ENCODE measurements at places on chromosomes 13 and 19.

DNA sequence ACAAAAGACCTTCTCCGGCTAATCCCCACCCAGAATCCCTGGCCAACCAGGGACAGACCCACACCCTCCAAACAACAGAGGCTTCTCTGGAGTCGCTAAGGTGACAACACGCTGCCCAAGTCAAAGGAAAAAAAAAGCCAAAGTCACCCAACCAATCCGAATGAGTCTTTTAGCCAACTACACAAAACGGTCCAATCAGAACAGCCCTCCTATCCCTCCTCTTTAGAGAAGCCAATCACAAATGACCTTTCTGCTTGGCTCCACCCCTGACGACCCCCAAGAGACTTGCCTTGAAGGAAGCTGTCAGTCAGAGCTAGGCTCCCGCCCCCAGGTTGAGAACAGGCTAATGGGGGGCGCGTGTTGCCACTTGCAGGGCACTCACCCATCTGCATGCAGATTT is 6.6 kb upstream of the FBXW9 start:
- no peak for DNase-seq

DNA sequence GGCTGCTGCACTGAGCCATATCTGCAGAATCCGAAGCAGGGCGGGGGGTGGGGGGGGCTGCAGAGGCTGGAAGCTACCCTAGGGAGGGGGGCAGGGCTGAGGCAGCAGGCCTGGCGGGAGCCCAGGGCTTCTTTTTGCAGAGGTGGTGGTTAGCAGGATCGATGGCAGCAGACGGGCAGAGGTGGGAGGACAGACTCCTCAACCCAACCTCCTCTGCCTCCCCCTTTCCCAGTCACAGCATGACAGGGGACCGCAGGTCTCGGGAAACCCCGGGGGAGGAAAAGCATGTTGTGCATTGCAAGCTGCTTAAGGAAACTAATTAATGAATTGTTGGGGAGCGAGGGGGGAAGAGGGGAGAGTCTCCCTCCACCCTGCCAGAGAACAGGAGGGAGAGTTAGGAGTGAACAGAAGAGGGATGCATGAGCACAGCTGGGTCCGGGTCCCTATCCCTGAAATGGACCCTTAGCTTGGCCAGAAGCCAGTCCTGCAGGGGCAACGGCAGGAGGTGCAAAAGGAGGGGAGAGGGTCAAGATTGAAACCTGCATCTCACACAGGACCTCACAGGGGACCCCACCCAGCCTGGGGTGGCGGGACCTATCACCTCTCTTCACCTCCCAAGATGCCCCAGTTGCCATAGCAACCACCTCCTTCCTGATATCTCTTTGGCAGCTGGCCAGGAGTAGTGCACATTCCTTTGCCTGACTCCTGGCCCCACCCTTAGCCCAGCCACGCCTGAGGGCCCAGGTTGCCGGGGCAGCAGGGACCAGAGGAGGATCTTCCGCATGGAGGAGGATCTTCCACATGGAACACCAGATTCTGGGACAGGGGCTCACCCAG is 1.8 kb downstream of the FXYD7 start:
- no peak for DNase-seq

DNA sequence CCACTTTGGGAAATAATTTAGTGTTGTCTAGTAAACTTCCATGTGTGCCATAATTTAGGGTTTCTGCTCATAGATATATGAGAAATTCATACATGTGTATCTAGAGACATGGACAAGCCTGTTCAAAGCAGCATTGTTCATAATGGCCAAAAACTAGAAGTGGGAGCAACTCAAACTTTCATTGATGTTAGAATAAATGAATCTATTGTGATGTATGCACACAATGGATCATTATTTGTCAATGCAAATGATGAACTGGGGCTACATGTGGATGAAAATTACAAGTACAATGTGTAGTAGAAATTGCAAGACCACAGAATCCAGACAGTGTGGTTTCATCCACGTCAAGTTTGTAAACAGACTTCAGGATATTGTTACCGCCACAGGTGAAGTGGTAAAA is 284.7 kb downstream of the SLC7A1 start:
- DNase-seq: no peak

DNA sequence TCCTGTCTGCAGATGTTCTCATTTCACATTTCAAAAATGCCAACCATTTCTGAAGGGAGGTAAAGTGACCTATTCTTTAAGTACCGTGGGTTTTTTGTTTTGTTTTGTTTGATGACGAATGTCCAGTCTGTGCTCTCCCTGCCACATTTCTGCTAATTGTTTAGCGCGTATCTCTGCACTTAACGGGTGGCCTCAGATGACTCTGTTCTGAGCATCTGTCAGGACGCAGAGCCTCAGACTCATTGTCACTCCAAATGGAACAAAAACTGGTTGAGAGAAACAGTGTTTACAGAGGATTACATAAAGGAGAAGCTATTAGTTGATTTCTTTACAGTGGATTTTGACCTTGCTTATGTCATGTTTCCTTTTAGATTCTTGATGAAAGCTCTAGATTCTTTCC is 23.7 kb downstream of the TPP2 start:
- no peak for DNase-seq

DNA sequence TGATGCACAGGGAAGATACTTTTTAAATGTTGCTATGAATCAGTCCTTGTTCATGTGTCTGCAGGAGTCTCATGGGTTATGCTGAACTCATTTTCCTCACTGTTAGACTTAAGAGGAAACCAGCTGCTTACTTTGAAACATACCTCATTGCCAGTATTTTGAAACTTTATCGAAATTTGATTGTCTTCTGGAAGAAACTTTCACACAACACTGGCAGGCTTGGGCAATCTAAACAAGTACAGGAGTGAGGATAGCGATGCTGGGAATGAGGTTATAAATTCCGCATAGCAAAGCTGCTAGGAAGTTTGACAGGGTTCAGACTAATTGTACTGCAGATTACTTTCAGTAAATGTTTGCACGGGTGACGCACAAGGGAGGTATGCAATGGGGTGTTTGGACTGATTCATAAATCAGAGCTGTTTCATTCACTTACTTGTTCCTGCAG is 245.7 kb downstream of the DNAJC15 start:
- peak; percentile 96 for DNase-seq

DNA sequence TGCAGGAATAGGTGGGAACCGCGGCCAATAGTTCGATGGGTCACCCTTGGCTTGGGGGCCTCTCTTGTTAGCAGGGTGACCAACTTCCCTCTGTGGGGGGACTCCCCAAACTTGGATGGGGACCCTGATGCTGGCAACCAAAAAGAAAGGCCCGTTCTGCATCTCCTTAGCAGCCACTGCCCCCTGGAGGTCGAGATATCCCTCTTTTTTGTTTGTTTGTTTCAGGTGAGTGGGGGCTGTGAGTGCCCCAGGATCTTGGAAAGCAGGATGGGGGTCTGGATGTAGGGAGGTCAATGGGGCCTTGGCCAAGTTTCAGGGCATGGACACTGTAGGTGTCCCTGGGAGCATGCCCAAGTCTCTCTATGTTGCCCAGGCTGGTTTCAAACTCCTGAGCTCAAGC is 7.7 kb upstream of the CRTC1 start:
- no peak for DNase-seq

- no peak for DNase-seq
Measured at GRCh38 chr19:45144431-45145269, 16.1 kb downstream of the NKPD1 start.

- DNase-seq: no peak
Measured at GRCh38 chr13:99859178-99860177, 112.1 kb downstream of the ZIC5 start.

DNA sequence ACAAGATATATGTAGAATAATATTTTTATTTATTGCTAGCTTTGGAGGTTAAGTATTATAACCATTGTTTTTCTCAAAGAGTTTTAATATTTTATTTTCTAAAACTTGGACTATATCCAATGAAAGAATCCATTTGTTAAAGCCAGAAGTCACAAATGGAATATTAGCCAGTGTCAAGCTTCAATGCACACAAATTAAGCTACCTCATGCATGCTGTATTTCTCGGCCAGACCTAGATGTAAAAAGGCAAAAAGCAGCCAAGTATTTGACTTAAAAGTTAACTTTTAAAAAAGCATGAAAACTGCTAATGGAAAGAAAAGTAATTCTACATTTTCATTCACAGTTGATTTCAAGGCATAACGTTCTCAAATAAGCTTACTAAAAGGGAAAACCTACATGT is 160.0 kb upstream of the ATXN8OS start:
- no peak for DNase-seq

DNA sequence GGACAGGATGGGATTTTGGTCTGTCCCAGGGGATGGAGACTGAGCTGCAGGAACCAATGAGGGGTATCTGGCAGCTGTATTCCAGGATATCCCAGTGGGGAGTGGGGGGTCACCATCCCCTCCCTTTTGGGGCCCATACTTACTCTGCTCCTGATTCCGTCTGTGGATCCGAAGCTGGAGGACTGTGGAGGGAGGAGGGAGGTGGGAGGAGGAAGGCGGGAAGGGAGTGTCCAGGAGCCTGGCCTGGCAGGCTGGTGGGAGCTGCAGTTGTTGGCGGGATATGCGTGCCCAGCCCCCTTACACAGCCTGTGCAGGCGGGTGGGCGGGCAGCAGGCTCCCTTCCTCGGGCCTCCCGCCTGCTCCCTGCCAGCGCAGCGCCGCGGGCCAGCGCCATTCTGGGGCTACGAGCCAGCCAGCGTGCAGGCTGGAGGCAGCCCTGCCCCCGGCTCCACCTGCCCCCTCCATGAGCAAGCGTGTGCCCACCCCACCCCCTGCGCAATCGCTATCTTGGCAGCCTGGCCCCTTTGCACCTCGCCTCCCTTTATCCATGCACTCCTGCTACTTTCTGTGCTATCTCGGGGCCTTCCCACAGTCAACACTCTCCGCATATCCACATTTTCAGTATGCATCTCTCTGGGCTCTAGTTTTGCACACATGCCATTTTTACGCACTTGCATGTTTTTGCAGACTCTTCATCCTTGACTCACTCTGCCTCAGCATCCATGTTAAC is 2.8 kb downstream of the MAMSTR start:
- DNase-seq: no peak

- DNase-seq: no peak
Measured at GRCh38 chr13:27770809-27771208, 21.5 kb upstream of the GSX1 start.

DNA sequence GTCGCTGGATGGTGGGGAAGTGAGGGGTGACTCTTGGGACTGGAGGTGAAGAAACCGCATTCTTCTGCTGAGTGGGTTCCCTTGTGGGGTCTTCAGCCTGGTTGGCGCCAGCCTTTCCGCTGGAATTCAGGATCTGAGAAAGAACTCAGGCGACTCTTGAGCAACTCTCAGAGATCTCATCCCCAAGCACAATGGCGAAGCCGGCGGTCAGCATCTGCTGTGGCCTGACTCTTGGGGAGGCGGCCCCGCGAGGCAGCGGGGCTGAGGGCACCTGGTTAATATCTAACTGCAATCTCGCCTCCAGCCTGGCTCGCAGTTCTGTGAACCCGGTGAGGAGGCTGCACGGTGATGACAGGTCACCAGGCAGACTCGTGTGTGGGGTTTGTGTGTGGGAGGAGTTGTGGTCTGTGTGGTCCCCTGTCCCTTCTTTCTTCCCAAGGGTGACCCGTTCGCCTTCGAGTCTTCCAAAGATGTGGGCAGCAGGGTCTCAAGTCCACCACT is 883 bp downstream of the ZNF441 start:
- no peak for DNase-seq

GRCh38 chr19:30105727-30106126 is 163.7 kb downstream of the URI1 start:
- no peak for DNase-seq

- no peak for DNase-seq
Measured at GRCh38 chr13:79736356-79736755, 255.4 kb downstream of the NDFIP2 start.

GRCh38 chr13:113417836-113418721 is 35.2 kb downstream of the ADPRHL1 start:
- DNase-seq: no peak

- no peak for DNase-seq
Measured at GRCh38 chr13:94928127-94928775, 215.9 kb upstream of the SOX21 start.

DNA sequence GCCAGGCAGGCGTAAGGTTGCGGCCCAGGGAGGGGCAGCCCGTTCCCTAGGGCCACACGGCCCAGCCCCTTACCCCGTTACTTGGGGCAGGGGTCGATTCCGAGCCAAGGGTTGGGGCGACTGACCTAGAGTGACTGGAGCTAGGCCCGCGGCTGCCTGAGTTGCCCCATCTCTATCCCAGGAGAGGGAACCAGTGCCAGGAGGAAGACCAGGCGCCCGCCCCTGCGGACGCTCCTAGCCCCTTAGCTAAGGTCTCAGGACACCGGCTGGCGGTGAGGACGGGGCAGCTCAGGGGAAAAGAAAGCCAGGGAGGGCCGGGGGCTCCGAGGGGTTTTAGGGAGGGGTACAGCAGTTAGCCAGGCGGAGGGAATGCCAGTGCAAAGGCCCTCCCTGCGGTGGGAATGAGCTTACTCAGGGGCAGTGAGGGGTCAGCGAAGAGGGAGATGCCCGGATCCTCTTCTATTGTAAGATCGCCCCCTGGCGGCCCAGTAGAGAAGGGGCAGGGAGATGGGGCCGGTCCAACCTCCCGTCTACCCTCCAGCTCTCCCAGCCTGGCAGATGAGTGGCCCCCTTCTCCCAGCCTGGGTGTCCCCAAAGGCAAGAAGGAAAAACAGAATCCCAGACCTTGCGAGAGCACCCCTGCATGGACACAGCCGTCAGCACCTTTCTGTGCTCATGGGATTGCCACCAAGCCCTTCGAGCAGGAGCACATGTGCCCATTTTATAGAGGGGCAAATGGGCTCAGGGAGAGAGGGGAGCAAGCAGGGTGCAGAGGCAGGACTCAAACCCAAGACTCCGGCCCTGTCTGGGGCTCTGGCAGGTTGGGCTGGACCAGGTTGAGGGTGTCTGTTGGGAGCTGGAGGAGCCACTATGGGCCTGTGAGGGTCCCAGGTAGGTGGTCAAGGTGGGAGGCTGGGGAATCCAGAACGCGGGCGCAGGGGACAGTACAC is 16.3 kb downstream of the CILP2 start:
- DNase-seq: no peak

GRCh38 chr13:74869846-74870245 is 612.1 kb downstream of the TBC1D4 start:
- no peak for DNase-seq

GRCh38 chr19:1481224-1481892 is 2.3 kb upstream of the C19orf25 start:
- DNase-seq: no peak

- no peak for DNase-seq
Measured at GRCh38 chr13:44017756-44018309, 138.1 kb downstream of the LACC1 start.

DNA sequence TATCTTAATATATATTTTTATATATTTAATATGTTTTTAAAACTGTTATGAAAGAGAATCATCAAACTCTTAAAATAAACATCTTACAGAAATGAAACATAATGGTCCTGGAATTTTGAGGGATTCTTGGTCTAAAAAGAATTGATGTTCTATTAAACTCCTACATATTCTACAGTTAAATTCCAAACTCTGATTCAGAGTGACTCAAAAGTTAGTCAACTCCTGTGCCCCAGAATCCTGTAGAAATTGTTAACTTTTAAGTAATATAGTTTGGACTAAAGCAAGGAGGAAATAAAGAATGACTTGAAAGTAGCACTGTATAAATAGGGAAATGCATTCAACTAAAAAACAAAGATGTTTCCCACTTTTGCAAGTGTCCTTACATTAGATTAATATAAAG is 47.7 kb downstream of the FNDC3A start:
- peak; percentile 36 for DNase-seq

All from fibroblast of skin of left biceps (primary cell).